NCI-H1436 (cell line): ENCODE measurements at places on chromosomes 3 and 15.

GRCh38 chr3:128701342-128702212 is 24.4 kb upstream of the RAB7A start:
- DNase-seq = no peak

GRCh38 chr15:43144512-43144911 is 11.1 kb downstream of the TMEM62 start:
- no peak for DNase-seq

DNA sequence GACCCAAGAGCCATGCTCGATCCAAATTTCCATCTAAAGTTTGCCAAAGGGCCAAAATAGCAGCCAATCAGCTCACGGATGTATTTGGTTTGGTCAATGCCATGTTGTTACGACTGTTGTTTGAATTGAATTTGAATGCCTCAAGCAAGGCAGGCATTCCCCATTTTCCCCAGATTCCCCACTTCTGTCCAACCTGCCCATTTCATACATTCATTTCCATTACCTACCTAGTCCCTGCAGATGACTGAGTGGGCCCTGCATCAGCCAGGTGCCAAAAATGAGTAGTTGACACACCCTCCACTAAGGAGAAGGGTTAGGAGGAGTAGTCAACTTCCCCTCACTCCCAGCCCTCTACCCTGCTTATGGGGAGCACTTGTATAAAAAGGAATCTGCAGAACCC is 51.7 kb downstream of the ANXA2 start:
- DNase-seq = no peak

- DNase-seq = no peak
Measured at GRCh38 chr3:157070678-157070999, 89.3 kb downstream of the CCNL1 start.

GRCh38 chr15:52407374-52407773 is 111.8 kb upstream of the MYO5C start:
- DNase-seq = no peak

DNA sequence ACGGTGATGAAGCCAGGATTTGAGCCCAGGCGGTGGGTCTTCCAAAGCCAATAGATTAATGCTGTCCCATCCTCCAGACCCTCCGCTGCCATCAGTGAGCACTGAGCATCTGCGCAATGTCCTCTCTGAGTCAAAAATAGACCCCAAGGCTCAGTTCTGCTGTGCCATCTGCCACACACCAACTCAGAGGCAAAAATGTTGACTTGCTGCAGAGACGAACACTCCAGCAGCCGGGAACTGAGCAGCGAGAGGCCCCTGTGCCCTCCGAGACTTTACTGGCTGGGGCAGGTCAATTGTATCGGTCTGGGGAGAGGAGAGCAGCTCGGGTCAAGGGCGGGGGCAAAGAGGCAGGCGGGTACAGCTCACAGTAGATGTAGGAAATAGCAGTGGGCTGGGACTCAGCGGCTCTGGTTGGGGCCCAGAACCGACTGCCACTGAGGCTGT is 41.5 kb upstream of the ATP2B2 start:
- no peak for DNase-seq

GRCh38 chr3:23797491-23797890 is 8.3 kb upstream of the UBE2E1 start:
- DNase-seq = no peak

- no peak for DNase-seq
Measured at GRCh38 chr3:160473221-160473620, 23.6 kb upstream of the TRIM59 start.

- DNase-seq = no peak
Measured at GRCh38 chr3:190526787-190527762, 13.2 kb downstream of the IL1RAP start.

DNA sequence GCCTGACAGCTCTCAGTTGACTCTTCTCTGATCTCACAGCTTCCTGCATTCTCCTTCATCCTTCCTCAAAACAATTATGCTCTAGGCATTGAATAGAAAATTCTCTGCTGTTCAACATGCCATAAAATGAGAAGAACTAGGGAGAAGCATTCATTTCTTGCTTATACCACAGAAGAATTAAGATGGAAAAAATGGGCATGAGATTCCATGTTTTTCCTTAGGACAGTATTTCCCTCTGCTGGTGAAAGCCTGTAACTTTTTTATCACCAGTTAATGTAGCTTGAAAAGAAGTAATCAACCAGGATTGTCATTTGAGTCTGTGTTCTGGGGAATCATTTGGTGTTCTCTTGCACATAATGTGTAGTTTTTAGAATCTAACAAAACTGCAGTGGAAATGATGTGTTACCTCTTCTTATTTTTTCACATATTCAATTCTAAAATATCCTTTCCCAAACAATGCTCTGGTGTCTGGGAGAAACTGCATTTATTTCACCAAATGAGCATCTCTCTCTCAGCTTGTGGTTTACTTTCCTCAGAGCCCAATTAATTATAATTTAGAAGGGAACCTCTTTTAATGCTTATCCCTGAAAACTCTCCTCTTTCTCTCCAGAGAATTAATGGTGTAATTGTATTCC is 92.8 kb upstream of the DCBLD2 start:
- DNase-seq = no peak

- no peak for DNase-seq
Measured at GRCh38 chr3:100106531-100107141, 7.7 kb downstream of the FILIP1L start.

DNA sequence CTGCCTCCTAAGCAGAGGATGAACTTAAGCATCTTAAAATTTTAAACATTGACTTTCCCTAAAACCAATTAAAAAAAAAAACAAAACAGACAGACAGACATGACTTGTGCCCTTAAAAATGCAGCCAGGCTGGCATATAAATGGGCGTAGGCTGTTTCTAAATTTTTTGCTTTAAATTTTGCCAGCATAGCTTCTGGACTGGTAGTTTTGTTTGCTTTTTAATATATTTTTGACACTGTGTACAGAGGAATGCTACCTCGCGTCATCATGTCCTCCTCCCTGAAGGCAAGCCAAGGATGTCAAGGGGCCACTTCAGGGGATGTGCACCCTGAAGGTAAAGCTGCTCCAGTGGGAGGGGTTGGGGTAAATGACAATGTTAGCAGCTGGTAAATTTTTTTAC is 134.8 kb downstream of the PGPEP1L start:
- no peak for DNase-seq

DNA sequence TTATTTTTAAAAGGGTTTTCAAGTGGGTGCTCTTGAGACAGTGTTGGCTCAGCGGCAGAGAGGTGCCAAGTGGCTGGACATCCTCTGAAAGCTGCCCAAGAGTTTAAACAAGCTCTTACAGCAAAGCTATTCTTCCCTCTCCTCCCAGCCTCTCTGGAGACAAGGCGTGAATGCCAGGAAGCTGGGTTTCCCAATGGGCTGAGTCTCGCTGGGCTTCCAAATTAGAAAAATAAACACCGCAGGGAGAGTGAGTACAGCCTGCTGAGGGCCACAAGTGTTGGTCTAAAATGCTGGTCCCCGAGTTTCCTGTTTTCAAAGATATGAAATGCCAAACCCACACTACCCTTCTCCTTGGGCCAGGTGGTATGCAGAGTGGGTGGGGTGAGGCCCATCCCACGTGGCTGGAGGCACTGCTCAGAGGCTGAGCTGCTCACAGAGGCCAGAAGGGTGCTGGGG is 36.4 kb downstream of the ZDHHC3 start:
- no peak for DNase-seq

DNA sequence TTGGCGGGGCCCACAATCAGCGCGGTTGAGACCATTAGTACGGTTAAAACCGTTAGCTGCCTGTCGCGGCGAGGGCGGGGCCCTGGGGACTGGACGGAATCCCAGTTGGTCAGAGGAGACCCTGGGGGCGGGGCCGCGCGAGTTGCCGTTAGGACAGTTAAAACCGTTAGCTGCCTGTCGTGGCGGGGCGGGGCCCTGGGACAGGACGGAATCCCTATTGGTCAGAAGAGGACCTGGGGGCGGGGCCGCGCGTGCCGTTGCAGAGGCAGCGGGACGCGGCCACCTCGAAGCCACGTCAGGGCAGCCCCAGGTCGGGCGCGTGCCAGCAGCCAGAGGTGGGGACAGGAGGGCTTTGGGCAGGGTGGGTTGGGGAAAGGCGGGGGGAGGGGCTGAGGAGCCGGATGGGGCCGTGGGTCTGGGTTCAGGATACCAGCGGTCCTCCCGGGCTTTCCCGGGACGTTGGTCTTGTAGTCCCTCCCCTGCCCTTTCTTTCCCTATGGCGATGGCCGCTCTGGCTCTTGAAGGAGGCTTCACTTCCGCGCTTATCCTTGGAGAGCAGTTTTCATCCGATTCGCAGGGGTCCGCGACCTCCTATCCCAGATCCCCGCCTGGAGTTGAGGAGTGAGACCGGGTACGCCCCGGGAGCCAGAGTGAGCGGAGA is 28.0 kb downstream of the KLHDC8B start:
- DNase-seq = no peak

DNA sequence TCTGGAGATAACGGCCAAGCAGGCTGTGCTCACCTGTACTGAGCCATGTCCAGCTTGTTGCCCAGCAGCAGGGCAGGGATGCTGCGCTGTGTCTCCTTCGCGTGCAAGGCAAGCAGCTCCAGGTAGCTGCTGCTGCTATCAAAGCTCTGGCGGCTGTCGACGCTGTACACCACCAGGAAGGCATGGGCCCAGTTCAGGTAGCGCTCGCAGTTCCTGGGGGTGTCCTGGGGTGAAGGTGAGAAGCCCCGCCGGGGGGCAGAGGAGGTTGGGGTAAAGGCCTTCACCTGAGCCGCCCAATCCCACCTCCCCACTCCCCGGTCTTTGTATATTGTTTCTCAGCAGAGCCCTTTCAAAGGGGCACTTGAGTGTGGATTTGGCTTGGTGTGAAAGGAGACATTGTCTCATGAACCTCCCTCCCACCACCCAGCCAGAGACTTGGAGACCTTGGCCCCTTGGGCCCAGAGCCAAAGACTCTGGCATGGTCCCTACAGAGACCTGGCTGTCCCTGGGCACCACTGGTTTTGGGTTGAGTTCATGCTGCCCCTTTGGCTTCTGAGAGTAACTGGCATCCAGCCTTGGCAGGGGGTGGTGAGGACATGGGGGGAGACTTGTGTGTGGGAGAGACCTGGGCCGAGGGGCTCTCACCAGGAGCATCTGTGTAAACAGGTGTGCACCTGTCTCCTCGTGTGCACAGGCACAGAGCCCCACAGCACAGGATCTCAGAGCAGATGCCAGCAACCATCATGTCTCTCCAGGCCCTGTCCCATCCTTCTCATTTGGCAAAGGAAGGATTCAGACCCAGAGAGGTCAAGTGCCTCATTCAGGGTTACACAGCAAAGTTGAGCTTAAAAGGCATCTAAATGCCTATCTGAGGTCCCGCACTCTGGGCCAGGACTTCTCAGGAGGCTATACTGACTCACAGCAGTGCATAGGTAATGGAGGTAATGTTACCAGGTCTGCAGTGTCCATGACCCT is 9.1 kb downstream of the RASL12 start:
- no peak for DNase-seq

DNA sequence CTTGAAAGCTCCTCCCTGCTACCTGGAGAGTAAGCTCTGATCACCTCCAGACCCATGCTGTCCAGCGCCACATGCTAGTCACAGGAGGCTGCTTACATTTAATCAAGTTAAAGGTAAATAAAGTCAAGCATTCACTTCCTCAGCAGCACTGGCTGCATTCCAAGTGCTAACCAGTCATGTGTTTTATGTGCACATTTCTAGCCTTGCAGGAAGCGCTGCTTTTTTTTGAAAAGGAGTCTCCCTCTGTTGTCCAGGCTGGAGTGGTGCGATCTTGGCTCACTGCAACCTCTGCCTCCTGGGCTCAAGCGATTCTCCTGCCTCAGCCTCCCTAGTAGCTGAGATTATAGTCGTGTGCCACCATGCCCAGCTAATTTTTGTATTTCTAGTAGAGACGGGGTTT is 279.2 kb downstream of the GABRG3 start:
- no peak for DNase-seq

DNA sequence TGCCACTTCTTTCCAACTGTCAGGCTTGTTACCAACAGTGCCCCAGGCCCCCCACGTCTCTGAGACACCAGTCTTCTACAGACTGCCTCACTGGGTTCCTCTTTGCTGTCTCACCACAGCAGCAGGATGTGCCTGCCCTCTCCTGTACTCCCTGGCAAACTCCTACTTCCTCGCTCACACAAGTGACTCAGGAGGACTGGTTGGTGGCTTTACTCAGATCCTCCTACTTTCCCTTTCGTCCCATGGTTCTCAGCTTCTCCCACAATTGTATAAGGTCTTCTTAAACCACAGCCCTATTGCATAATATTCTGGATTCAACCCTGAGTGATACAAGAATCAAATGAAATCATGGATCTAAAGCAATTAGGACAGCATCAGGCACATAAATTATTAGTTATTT is 246.6 kb upstream of the PROK2 start:
- no peak for DNase-seq

GRCh38 chr15:92415639-92416297 is 22.1 kb downstream of the ST8SIA2 start:
- no peak for DNase-seq

GRCh38 chr15:63606308-63606707 is 9.1 kb downstream of the FBXL22 start:
- no peak for DNase-seq

DNA sequence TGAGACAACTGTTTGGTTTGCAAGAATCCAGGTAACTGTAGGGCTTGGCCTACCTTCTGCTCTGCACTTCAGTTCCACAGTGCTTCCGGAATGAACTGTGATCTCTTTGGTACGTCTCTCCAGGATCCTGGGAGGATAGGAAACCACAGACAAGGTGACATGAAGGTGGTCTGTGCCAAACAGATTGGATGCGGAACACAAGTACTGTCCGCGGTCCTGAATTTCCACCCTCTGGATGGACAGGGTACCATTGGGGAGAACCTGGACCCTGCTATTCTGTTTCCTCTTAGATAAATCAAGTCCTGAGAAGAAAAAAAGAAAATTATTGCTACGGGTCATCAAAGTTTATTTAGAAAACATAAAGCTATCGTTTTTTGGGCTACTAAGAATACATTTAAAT is 17.3 kb downstream of the IGSF10 start:
- no peak for DNase-seq

- no peak for DNase-seq
Measured at GRCh38 chr15:72732516-72732915, 46.5 kb downstream of the BBS4 start.

DNA sequence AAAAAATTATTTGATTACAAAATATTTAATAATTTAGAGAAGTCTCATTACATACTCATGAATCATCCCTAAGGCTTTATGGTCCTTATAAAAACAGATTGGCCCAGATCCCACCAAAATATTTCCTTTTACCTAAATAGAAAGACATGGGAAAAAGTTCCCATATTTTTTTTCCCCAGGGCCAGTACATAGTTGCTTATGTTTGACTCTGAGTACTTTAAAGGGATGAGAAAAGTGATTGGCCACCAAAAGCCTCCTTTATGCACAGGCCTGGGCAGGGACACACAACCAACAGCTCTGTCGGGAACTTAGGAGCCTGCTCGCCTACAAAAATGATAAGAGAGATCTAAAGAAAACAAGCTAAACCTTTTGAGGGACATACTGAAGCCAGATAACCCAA is 22.3 kb downstream of the KCNAB1 start:
- no peak for DNase-seq
